ENCODE measurements at places on chromosomes 6 and 20.

GRCh38 chr6:111852725-111853124 lies 20.5 kb downstream of the FYN start:
- no peak for DNase-seq

GRCh38 chr6:17042422-17043147 lies 59.3 kb upstream of the STMND1 start:
- no peak for DNase-seq

GRCh38 chr6:39488255-39488879 lies 165.9 kb upstream of the KCNK16 start:
- DNase-seq: no peak

DNA sequence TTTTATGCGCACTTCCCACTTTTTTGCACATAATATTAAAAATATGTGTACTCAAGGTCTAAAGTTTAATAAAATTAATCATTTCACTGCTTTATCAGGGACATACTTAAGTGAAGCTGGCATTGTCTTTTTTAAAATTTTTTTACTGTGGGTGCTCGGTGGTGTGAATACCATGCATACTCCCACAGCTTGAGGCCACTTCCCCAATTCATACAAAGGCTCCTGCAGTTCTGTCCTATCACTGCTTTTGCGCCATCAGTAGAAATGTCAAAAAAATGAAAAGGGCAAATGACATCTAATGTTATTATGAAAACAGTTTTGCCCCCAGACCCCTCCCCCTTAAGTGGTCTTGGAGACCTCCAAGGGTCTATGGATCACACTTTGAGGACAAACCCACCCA lies 464.1 kb upstream of the ARID1B start:
- no peak for DNase-seq

- DNase-seq: no peak
Measured at GRCh38 chr6:159665868-159666635, 27.0 kb downstream of the SOD2 start.

DNA sequence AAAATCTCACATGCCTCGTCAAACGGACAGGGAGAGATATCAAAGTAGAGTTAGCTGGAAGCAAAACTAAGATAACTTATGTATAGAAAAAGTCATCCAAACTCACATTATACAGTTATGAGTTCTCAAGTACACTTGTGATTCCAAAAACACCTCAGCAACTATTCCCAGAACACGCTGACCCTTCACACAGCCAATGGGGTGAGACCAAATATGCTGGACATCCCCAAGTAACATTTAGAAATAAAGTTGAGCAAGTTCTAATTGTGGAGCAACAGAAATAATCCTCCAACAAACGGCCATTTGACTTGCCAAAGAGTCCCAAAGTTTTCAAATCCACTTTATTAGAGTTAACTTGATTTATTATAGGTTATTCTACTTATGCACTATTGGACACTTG lies 52.4 kb downstream of the LY86 start:
- DNase-seq: no peak
